ENCODE measurements at places on chromosomes 4 and X.

DNA sequence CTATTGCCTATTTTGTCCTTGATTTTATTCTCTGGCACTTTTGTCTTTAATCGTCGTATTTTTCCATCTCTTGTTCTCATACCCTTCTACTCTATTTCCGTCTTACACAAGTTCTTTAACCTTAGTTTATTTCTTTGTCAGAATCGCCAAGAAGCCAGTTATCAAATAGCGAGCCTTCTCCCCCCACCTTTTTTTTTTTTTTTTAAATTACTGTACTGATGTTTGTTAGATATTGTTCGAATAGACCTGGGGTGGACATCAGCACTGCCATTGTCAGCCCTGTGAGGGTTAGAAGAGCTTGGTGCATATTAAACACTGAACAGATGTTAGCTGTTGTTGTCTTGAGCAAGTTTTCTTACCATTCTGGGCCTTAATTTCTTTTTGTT is 1.2 kb downstream of the SPCS3 start:
- no peak for DNase-seq

- no peak for DNase-seq
Observed at GRCh38 chr4:57303012-57303751, 193.0 kb upstream of the IGFBP7 start.

DNA sequence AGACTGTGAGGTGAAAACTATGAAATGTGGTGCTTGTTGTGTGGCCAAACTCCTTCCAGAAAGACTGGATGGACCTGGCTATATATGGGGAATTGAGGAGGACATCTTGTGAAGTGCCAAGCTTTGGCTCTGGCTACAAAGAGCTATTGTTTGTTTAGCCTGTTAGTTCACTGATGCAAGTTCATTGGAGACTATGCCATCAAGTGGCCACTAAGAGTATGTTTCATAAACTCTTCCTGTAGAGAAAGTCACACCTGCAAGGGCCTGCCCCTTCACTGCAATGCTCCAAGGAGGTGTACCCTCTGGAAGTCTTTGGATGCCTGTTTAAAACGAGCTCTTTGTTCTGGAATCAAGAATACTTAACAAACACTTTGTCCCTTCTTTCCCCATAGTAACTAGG is 382.0 kb downstream of the GABRG1 start:
- no peak for DNase-seq

- DNase-seq: no peak
Observed at GRCh38 chr4:140930557-140930956, 174.4 kb upstream of the TBC1D9 start.

- DNase-seq: no peak
Observed at GRCh38 chrX:119189115-119189514, 47.0 kb upstream of the PGRMC1 start.

- no peak for DNase-seq
Observed at GRCh38 chr4:24433515-24434214, 150.7 kb downstream of the DHX15 start.

GRCh38 chr4:169305173-169305572 is 34.4 kb upstream of the SH3RF1 start:
- DNase-seq: no peak

DNA sequence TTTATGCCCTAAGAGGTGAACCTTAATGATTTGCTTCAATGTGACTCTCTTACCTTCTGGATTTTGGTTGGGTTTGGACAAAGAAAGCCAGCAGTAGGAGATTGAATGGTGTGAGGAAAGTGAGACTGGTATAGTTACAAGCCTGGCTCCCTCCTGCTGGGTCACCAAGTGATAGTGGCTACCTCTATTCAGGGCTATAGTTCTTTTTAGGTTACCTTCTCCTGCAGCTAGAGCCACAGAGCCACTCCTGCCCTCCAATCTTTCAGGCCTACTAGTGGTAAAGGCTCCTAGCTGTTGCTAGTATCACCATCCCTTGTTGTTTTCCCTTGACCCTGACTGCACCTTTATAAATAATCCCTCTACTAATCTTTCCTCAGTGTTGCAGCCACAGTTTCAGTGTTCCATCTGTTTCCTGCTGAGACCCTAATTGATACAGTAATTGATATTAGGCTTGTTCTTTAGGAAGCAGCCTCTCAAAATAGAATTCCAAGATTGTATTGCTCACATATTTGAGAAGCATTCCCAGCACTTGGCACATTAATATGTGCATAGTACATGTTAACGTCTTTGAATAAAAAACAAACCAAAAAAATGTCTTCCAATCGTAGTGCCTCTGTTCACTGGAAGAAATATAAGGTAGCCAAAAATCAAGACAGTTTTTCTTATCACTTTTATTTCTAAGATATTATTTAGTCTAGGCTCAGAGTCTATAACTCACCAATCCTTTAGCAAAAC is 82.3 kb downstream of the SRPX start:
- DNase-seq: no peak

- no peak for DNase-seq
Observed at GRCh38 chrX:10176121-10177003, 19.6 kb downstream of the CLCN4 start.

DNA sequence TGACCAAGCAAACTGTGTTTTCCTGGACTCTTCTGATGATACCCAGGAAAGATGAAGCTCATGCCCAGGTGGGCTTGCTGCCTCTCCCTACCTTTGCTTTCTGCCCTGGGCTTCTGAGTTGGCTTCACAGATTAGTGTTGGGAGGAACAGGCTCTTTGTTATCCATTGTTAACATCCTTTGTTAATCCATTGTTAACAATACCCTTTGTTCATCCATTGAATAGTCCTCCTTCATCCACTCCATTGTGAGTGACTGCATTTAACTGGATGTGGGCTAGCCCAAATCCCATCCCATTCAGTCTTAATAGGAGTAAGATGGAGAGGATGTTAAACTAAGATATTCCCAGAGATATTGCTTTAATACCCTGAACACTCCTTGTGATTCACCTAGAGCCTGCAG is 199.0 kb upstream of the LNX1 start:
- DNase-seq: no peak

GRCh38 chrX:15570145-15570544 is 30.6 kb downstream of the ACE2 start:
- no peak for DNase-seq

DNA sequence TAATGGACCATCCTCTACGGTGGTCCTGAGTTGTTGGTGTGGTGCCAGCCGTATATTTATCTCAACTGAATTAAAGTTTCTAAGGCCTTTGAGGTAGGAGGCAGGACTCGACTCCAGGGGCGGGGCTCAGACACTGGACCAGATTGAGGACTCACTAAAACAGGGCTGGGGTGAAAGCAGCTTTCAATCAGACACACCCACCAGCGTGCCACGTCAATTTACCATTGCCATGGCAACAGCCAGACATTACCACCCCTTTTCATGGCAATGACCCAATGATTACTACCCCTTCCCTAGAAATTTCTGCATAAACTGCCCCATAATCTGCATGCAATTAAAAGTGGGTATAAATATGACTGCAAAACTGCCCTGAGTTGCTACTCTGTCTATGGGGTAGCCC is 6.7 kb upstream of the TLR1 start:
- DNase-seq: no peak

DNA sequence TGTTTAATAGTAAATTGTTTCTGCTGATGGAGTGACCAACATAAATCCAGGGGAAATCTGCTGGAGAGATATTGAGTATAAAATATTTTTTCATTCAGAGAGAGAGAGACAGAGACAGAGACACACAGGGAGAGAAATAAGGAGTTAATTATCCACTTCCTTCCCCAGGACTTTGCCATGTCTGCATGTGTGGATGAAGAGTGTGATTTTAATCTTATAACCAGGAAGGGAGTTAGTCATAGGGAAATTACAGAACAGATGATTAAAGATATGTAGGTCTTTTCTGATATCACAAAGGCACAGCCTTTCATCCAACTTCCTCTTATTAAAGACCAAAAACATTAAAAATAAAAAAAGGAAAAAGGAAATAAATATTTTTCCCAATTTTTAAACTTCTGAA is 526.3 kb downstream of the SPRY1 start:
- peak; percentile 10 for DNase-seq

DNA sequence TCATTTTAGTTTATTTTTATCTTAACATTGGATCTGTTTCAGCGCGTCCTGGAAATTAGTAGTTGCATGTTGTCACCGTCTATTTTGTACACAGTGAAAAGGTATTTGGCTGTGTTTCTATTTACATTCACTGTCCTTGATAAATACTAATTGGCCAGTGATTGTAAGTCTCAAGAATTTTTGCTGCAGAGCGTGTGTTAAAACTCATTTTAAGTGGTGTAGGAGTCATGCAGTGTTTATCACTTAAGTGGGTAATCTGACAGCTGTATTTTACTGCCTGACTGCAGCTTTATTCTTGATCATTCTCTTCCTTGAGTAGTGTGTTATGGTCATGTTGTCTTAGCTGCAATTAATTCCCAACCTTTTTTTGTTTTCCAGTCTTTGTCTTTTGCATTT is 9.8 kb downstream of the GUCY1A1 start:
- no peak for DNase-seq

DNA sequence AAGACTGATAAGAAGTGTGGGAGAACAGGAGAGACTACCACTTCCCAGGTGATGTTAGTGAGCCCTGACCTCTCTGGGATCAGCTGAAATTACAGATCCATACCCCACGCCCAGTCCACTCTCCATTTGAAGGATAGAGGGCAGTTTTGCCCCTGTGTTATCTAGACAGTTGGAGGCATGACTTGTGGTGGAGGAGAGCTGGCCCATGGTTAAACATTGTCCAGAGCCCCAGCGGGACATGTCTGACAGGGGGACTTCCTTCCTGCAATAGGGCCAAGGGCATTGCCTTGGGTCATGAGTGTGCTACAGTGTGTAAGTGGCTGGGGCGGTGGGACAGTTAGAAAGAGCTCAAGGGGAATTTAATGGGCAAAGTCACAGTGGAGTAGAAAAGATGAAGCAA is 181.1 kb downstream of the MID1IP1 start:
- no peak for DNase-seq

DNA sequence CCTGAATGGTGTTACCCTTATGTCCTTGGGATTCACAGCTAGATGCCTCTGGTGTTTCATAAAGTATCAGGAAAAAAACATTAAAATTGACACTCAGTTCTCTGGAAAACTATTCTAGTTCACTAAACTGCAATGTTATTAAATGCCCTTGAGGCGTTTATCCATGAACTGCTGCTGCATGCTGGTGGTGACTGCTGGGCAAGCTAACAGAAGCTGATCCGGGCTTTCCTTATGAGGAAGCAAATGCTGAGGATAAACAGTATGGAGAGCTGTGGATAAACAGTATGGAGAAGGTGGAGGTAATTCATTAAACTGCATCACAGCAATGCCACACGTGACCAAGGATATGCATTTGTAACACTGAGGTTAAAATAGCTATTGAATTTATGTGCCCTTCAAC is 227.0 kb downstream of the NR3C2 start:
- DNase-seq: no peak

DNA sequence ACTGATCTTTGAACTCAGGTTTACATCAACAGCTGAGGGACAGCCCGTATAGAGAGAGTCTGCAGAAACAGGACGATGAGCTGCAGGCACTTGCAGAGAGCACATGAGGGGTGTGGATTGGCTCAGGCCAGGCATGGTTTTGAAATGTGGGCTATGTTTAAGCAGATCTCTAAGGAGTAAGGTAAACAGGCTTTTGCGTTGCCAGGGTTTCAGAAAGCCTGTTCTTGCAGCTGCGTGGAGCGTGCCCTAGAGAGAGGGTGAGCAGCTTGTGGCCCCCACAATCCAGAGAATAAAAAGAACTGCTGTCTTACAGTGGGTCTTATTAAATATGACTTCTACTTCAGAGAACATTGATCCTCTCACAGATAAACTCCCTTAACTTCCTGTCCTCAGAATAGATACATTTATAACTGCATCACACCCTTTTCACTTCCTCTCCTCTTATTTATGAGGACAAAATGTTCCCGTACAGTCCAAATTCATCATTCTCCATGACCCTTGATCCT is 64.1 kb downstream of the TMA16 start:
- DNase-seq: no peak

DNA sequence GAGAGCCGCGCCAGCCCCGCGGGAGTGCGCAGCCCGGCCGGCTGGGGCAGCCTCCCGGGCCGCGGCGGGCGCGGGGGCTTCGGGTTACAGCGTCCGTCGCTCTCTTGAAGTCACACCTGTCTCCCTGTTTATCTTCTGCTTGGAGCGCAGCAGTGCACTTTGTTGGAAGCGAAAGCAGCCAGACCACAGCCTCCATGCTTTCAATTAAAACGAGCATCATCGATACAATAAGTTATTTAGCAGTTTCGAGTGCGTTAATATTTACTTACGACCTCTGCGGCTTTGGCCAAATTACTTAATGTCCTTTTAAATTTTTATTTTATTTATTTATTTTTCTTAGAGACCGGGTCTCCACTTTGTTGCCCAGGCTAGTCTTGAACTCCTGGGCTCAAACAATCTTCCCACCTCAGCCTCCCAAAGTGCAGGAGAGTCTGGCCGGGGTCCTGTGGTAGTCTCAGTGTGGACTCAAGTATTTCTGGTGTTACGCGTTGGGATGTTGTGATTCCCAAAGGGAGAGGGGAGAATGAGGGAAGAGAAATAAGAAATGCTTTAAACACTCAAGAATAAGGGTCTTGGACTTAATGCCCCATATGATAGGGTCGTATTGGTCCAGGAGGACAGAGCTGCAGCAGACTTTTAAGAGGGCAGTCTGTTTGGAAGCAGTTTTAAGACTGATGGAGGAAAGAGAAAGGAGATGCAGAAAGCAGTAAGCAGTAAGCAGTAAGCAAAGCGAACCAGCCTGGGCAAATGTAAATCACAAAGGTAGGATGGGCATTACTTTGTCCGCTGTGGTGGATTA is 504 bp upstream of the PDLIM3 start:
- DNase-seq: no peak

DNA sequence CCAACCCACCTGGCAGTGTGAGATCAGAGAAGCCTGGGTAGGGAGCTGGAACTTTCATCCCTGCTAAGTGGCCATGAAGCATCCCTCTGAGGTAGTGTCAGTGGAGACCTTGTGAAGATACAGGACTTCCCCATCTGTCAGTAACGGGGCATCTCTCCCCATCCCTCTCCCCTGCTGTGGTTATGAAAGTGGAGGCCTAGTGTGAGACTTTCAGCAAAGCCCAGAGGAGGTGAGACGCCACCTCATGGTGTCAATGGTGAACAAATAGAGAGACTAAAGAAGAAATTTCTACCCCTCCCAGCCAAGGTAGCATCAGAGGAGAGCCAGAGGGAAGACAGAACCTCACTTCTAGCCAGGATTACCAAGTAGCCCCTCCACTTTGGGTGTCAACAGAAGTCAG is 150.2 kb downstream of the VEGFC start:
- no peak for DNase-seq

DNA sequence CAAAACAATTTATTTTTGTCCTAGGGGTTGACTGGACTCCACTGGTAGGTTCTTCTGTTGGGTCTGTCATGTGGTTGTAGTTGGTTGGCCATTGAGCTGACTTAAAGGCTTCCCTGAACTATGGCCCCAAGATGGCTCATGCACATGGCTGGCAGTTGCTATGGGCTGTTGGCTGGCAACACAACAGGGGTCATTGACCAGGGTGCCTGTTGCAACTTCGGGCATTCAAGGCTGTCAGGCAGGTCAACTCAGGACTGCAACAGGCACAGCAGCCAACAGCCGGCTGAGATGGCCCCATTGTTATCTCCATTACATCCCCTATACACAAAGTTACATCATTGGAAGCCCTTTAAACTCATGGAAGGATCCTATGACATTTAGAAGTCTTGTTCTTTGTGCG is 109.7 kb upstream of the CPEB2 start:
- DNase-seq: no peak

- no peak for DNase-seq
Observed at GRCh38 chr4:108146819-108147218, 21.9 kb downstream of the LEF1 start.

- DNase-seq: no peak
Observed at GRCh38 chrX:109600237-109600651, 24.7 kb downstream of the KCNE5 start.

- peak; percentile 47 for DNase-seq
Observed at GRCh38 chr4:80201252-80202151, 4.2 kb downstream of the PRDM8 start.

Data from GF-D8 (cell line).